ENCODE measurements at places on chromosomes 12 and 14.

DNA sequence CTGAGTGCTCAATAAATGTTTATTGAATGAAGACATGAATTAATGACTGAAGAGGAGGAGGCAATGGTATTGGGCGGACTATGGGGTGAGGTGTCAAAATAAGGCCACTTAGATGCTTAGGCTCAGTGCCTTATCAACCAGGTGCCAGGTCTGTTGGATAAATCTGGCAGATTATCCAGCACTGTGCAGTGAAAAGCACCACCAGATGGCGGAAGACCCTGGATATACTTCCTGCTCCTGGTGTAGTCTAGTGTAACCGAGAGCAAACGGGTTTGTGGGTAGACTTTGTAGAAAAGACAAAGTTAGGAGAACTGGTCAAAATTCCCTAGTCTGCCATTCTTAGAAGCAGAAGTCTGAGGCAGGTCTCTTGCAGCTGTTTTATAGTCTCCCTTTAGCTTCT is 306.3 kb downstream of the ATP23 start:
- DNase-seq = no peak

DNA sequence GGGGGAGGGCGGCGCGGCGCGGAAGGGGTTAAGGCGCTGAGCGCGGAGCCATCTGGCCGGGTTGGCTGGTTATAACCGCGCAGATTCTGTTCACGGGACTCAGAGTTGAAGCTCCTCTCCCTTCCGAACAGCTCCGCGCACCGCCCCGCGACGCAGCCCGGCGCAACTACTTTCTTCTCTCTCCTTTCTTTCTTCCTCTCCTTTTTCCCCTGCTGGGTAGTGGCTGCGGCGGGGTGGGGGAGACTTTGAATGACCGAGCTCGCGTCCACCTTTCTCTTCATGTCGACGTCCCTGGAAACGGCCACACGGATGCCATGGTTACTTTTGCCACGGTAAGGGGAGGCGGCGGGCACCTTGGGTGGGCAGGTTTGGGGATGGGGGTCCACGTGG is at the start of gene NTF3:
TSS of gene NTF3 (plus strand) at position 98 of the 390 bp plus-strand sequence. CDS start at position 315, 217 bp downstream.
- no peak for DNase-seq

GRCh38 chr12:30485230-30485890 is 210.3 kb downstream of the IPO8 start:
- no peak for DNase-seq

DNA sequence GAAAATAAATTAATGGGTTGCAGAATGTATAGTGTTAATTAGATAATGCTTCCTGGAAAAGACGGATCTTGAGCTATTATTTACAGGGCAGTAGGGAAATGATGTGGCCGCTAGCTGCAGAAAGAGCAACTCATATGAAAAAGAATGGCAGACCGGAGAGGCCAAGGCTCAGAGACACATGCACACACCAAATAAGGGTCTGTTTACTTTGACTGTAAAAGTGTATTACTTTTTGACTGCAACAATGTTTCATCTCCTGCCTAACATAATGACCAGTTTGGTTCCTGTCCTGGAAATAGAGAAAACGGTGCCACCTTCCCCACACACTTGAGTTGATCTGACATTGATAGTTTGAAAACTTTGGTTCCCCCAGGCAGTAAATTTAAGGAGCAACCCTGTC is 290.9 kb downstream of the CACNA1C start:
- no peak for DNase-seq

GRCh38 chr12:16587110-16587453 is 18.9 kb downstream of the LMO3 start:
- DNase-seq = no peak

DNA sequence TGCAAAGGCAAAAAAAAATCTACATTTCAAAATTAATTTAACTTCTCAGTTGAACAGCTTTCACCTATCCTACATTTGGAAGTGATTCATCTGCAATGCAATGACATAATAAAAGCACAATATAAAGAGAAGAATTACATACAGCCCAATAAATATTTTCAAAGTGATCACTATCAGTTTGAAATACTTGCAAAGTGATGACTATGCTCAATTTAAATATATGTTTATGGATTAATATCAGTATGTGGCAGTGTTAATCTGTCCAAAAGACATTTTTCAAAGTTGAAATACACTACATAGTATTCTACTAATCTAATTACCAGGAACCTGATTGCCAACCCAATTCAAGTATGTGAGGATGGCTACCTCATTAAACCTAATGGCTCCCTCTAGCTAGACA is 460.7 kb upstream of the ATXN7L3B start:
- no peak for DNase-seq

DNA sequence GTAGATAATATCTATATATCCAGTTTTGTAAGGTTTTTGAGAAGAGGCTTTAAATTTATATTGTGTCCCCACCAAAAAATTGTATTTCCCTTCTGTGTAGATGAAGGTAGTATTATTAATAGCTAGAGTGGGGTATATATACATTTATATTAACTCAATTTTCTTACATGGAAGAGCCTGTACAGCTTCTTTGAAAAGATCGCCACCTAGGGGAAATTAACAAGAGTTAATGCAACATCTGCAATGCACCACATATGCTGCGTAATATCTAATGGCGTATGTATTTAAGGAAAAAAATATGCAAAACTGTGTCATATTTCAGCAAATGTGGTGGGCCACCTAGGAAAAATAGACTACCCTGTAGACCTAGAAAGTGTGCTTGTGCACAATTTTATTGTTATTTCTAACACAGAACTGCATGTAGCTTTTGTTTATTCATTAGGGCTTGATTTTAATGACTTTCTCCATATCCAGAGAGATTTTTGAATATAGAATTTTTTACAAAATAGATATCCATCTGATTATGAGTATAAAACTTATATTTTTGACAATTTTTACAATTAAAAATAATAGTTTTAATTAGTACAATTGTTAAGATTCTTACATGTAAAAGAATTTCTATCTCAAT is 14.0 kb downstream of the CCER1 start:
- DNase-seq = no peak

Data from stimulated activated CD8-positive, alpha-beta memory T cell treated with anti-CD3 and anti-CD28 coated beads, Interleukin-12 subunit alpha, Interleukin-12 subunit beta, amount 100 ng/mL, for 1 hour (primary cell).